ENCODE measurements at places on chromosomes 12 and 14.

- H3K36me3 ChIP-seq = peaks cover 2% of the 10 kb centered on the region
- peaks cover 50% of the 10 kb centered on the region for H3K4me1 ChIP-seq
- peak overlapping the region; percentile 64 for H3K4me3 ChIP-seq
- no peaks in the 10 kb centered on the region for H3K27me3 ChIP-seq
- peak overlapping the region; percentile 92 for H3K27ac ChIP-seq
- DNase-seq = peak; percentile 66
Observed at GRCh38 chr12:128820723-128821432, 2.9 kb downstream of the SLC15A4 start.

DNA sequence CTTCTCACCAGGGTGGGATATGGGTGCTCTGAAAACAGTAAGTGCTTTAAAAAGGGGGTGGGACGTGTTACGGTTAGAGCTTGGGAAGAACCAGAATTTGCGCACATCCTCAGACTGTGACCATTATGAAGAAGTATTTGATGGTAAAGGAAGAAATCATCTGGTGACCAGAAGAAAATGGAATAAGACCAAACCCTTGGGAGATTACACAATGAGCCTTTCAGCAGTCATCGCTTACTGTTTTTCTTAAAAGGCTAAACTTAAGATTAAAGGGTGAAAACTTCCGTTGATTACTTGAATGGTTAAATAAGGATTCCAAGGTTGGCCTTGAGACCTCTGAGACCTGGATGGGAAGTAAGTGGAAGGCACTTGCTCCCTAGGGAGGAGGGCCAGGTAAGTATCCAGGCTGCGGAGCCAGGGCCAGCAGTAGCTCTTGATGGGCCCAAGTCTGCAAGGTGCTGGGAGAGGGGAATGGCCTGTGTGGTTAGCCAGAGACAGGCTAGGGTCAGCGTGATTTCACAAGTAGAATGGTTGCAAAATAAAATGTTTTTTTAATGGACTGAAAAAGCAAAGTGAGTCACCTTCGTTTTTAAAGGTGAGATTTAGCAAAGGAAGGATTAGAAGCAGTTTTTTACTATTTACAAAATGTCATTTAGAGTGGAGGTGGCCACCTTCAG lies 13.0 kb upstream of the ISM2 start:
- H3K4me1 ChIP-seq = no peaks in the 10 kb centered on the region
- DNase-seq = no peak
- H3K27ac ChIP-seq = peak overlapping the region; percentile 26
- peaks cover 28% of the 10 kb centered on the region for H3K36me3 ChIP-seq
- H3K4me3 ChIP-seq = no peak overlapping the region

- H3K4me1 ChIP-seq = peaks cover 2% of the 10 kb centered on the region
- no peak overlapping the region for H3K4me3 ChIP-seq
- H3K27ac ChIP-seq = no peak overlapping the region
- H3K27me3 ChIP-seq = no peaks in the 10 kb centered on the region
Observed at GRCh38 chr12:95037906-95038305, 34.4 kb upstream of the NDUFA12 start.

GRCh38 chr12:52769946-52770345 lies 7.2 kb downstream of the KRT76 start:
- no peak overlapping the region for H3K4me3 ChIP-seq
- peaks cover 16% of the 10 kb centered on the region for H3K27me3 ChIP-seq
- no peak overlapping the region for H3K27ac ChIP-seq
- no peaks in the 10 kb centered on the region for H3K36me3 ChIP-seq
- no peaks in the 10 kb centered on the region for H3K4me1 ChIP-seq
- no peak for DNase-seq

- DNase-seq = no peak
- H3K4me3 ChIP-seq = no peak overlapping the region
- peaks cover 2% of the 10 kb centered on the region for H3K27me3 ChIP-seq
- H3K4me1 ChIP-seq = peaks cover 3% of the 10 kb centered on the region
- H3K36me3 ChIP-seq = no peaks in the 10 kb centered on the region
Observed at GRCh38 chr12:32501835-32502333, 102.5 kb downstream of the FGD4 start.

GRCh38 chr12:103269946-103270345 lies 225.8 kb downstream of the C12orf42 start:
- H3K4me3 ChIP-seq = no peak overlapping the region
- H3K27me3 ChIP-seq = peaks cover 1% of the 10 kb centered on the region
- DNase-seq = no peak
- H3K36me3 ChIP-seq = peaks cover 2% of the 10 kb centered on the region
- peak overlapping the region; percentile 2 for H3K27ac ChIP-seq
- H3K4me1 ChIP-seq = peaks cover 8% of the 10 kb centered on the region

GRCh38 chr14:65840786-65841185 lies 428.3 kb downstream of the FUT8 start:
- peaks cover 19% of the 10 kb centered on the region for H3K27me3 ChIP-seq
- no peaks in the 10 kb centered on the region for H3K4me1 ChIP-seq
- no peaks in the 10 kb centered on the region for H3K36me3 ChIP-seq
- H3K4me3 ChIP-seq = no peak overlapping the region

- H3K36me3 ChIP-seq = no peaks in the 10 kb centered on the region
- H3K27ac ChIP-seq = peak overlapping the region; percentile 95
- H3K4me1 ChIP-seq = peaks cover 22% of the 10 kb centered on the region
- DNase-seq = peak; percentile 39
Observed at GRCh38 chr14:102320033-102320660, 601 bp downstream of the ZNF839 start.

DNA sequence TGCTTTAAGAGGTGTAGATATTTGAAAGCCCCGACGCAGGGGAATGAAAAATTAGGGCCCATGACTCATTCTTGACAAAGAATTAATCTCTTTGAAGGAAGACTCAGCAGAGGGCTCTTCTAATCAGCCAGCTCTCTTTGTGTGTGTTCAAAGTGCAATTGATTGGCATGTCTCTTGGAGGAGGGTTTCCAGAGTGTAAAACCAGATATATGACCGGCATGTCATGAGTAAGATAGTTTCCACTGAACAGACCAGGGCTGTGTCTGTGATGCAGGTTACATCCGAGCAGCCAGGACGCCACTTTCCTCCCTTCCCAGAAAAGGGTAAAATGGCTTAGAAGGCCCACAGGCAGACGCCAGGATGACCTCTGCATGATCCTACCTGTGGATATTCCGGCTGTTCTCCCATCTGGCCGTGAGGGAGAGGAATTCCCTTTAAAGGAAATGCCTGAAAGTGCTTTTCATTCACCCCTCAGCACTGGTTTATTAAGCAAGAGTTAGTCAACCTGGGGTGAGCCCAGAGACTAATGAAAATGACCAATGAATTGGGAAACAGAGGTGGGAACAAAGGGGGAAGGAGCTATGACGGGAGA lies 7.2 kb upstream of the KRT75 start:
- no peaks in the 10 kb centered on the region for H3K36me3 ChIP-seq
- peaks cover 16% of the 10 kb centered on the region for H3K27me3 ChIP-seq
- no peak overlapping the region for H3K4me3 ChIP-seq
- no peak overlapping the region for H3K27ac ChIP-seq

- H3K4me3 ChIP-seq = no peak overlapping the region
- DNase-seq = no peak
- H3K27me3 ChIP-seq = no peaks in the 10 kb centered on the region
Observed at GRCh38 chr14:81765651-81766275, 232.1 kb upstream of the SEL1L start.

DNA sequence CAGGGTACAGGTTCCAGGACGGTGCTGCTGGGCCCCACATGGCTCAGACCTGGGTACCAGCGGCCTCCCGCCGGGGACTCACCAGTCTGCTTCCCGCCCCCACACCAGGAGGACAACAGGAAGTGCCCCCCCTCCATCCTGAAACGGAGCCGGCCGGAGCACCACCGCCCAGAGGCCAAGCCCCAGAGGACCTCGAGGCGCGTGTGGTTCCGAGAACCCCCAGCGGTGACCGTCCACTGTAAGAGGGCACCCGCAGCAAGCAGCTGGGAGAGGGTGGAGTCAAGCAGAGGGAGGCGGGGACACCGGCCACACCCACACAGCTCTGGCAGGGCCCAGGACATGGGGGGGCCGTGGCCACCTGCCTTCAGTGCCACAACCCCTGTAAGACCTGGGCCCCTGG lies 8.1 kb downstream of the C14orf180 start:
- no peak overlapping the region for H3K27ac ChIP-seq
- peaks cover 19% of the 10 kb centered on the region for H3K27me3 ChIP-seq
- H3K36me3 ChIP-seq = peaks cover 2% of the 10 kb centered on the region
- H3K4me3 ChIP-seq = no peak overlapping the region
- DNase-seq = no peak

GRCh38 chr12:82529101-82529500 lies 157.6 kb upstream of the TMTC2 start:
- H3K4me3 ChIP-seq = no peak overlapping the region
- H3K4me1 ChIP-seq = no peaks in the 10 kb centered on the region
- DNase-seq = no peak
- no peaks in the 10 kb centered on the region for H3K36me3 ChIP-seq
- no peaks in the 10 kb centered on the region for H3K27me3 ChIP-seq

DNA sequence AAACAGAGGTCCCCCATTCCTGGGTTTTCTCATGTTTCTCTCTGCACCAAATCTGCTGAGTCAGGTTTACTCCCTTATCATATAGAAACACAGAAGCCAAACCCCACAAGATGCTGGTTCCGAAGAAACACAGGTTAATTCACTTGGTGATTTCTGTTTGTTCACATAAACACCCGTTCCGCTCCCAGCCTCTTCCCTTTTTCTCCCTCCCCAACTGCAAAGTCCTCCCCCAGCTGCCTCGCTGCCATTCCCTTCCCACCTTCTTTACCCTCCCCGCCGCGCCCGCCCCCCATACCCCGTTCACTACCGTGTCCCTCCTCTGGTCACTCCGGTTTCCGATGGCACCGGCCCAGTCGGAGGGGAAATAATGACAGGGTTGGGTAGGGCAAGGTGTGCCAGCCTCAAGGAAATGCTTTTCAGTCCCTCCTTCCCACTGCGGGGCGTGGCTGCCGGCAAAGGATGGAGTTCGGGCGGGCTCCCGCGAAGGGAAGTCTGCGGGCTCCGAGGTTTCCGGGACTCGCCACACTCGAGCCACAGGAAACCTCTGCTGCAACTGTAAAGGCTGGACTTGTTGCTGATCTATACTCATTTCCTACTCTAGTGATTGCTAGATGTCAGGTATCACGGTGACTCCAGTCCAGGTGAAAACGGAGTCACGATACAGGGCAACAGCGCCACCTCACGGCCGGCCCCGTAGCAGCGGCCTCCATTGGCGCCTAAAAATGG lies at the start of gene STYK1:
Gene STYK1 (minus strand): TSS at position 394 of the 726 bp plus-strand sequence. CDS start 39,434 bp downstream, outside the sequence.
- H3K4me3 ChIP-seq = peak within 1 kb of the TSS; percentile 66
- H3K4me1 ChIP-seq = peaks cover 11% of the 10 kb centered on the region
- peak; percentile 40 for DNase-seq
- no peak within 1 kb of the TSS for H3K27ac ChIP-seq
- H3K36me3 ChIP-seq = no peaks in the 10 kb centered on the region

DNA sequence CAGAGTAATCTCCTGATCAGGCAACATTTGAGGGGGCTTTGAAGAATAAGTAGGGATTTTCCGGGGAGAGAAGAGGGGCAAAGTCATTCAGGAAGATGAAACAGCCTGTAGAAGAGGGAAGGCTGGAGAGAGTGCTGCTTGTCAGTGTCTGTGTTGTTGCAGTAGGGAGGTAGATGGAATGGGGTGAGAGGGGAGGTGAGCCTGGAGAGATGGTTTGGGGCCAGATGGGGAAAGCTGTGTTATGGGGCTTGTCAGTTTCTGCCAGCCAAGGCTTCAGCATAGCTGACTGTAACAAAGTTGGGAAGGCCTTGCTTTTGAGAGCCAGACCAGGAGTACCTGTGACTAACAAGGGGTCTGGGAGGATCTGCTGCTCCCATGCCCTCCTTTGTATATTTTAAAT lies 18.0 kb downstream of the BICD1 start:
- H3K36me3 ChIP-seq = peaks cover 5% of the 10 kb centered on the region
- DNase-seq = no peak
- H3K27me3 ChIP-seq = no peaks in the 10 kb centered on the region
- H3K27ac ChIP-seq = peak overlapping the region; percentile 24
- peaks cover 23% of the 10 kb centered on the region for H3K4me1 ChIP-seq
- no peak overlapping the region for H3K4me3 ChIP-seq

DNA sequence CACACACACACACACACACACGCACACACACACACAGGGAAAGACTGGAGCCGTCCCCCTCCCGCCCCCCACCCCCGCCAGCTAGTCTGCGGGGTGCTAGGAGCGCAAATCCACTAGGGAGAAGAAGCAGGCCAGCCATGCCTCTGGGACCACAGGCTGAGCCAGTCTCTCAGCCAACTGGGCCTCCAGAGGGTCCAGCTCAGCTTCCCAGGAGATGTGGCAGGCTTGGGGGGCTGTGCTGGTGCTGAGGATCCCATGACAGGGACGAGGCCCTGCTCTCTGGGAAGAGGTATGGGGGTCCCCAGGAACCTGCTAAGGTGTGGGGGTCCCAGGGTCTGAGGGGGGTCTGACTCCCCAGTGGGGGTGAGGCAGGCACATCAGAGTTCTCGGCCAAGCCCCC lies 133.5 kb downstream of the NCOR2 start:
- H3K27ac ChIP-seq = no peak overlapping the region
- DNase-seq = no peak
- peaks cover 18% of the 10 kb centered on the region for H3K4me1 ChIP-seq
- no peak overlapping the region for H3K4me3 ChIP-seq

- DNase-seq = no peak
- H3K27ac ChIP-seq = no peak overlapping the region
- H3K36me3 ChIP-seq = no peaks in the 10 kb centered on the region
- H3K4me3 ChIP-seq = no peak overlapping the region
- H3K27me3 ChIP-seq = no peaks in the 10 kb centered on the region
Observed at GRCh38 chr14:53545217-53545616, 392.1 kb upstream of the DDHD1 start.

GRCh38 chr14:52481864-52482263 lies 70.4 kb downstream of the TXNDC16 start:
- DNase-seq = no peak
- no peak overlapping the region for H3K27ac ChIP-seq
- H3K4me3 ChIP-seq = no peak overlapping the region
- H3K27me3 ChIP-seq = no peaks in the 10 kb centered on the region
- H3K36me3 ChIP-seq = peaks cover 33% of the 10 kb centered on the region
- H3K4me1 ChIP-seq = no peaks in the 10 kb centered on the region

GRCh38 chr12:123533672-123534643 lies at the start of gene RILPL1:
Gene RILPL1, minus strand, starts transcription at chr12:123533719. Its CDS starts 237 bp downstream, at chr12:123533482.
- peak within 1 kb of the TSS; percentile 69 for H3K27ac ChIP-seq
- no peaks in the 10 kb centered on the region for H3K27me3 ChIP-seq
- H3K4me3 ChIP-seq = peak within 1 kb of the TSS; percentile 87
- H3K36me3 ChIP-seq = no peaks in the 10 kb centered on the region
- peak; percentile 45 for DNase-seq

DNA sequence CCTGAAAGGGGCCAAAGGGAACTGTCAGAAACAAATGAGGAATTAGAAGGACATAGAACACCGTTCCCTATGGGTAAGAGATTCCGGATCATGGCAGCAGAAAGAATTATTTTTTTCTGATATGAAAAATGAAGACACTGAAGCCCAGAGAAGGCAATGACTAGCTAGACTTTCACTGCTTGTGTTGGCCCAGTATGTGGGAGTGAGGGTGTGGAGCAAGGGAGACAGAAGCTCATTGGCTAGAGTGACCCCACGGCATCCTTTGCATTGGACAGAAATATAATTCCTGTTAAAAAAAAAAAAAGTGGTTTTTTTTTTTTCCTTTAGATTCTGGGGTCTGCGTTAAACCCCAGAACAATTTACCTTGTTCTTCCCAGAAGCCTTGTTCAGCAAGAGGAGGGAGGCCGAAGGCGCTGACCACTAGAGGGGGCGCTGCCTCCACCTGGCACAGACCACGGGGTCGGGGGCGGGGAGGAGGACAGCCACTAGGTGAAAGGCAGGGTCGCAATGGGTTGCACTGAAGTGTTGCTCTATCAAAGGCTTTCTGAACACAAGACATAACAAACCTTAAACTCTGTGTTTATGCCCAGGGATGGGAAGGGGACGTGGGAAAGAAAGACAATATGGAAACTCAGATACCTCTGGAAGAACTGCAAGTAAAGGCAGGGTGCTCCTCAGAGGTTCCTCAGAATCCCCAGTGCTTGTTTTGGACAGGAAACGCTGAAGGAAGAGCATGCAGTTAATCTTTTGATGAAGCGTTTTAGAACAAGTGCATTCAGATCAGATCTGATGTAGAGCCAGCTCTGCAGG lies 156.8 kb downstream of the KCNA5 start:
- H3K36me3 ChIP-seq = peaks cover 1% of the 10 kb centered on the region
- no peaks in the 10 kb centered on the region for H3K4me1 ChIP-seq
- H3K27ac ChIP-seq = no peak overlapping the region
- no peak overlapping the region for H3K4me3 ChIP-seq

Measured in memory B cell (primary cell).